Keratinocyte (primary cell): ENCODE measurements at places on chromosomes 13 and 19. TPM values are rescaled to one million over a fixed set of nuclear protein-coding genes. Genes with fewer than 3 reads are reported as not detected.

- DNase-seq = no peak
Measured at GRCh38 chr19:343941-344624, 513 bp downstream of the MIER2 start.

- no peak for DNase-seq
Measured at GRCh38 chr19:19525611-19526380, 2.9 kb upstream of the YJEFN3 start.

DNA sequence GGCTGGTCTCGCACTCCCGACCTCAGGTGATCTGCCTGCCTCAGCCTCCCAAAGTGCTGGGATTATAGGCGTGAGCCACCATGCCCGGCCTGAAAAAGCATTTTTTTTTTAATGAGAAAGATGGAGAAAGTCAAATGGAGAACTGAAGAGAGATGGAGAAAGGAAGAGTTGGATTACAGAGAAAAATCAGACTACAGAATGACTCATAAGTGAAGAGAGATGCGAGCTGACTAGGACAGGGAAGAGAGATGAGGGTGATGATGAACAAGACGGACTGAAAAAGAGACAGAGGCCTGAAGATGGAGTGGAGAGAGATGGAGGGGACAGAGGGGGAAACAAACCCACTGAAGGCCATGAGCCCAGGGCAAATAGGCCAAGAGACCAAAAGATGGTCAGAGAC, 1.5 kb downstream of the DHX34 start:
- no peak for DNase-seq

DNA sequence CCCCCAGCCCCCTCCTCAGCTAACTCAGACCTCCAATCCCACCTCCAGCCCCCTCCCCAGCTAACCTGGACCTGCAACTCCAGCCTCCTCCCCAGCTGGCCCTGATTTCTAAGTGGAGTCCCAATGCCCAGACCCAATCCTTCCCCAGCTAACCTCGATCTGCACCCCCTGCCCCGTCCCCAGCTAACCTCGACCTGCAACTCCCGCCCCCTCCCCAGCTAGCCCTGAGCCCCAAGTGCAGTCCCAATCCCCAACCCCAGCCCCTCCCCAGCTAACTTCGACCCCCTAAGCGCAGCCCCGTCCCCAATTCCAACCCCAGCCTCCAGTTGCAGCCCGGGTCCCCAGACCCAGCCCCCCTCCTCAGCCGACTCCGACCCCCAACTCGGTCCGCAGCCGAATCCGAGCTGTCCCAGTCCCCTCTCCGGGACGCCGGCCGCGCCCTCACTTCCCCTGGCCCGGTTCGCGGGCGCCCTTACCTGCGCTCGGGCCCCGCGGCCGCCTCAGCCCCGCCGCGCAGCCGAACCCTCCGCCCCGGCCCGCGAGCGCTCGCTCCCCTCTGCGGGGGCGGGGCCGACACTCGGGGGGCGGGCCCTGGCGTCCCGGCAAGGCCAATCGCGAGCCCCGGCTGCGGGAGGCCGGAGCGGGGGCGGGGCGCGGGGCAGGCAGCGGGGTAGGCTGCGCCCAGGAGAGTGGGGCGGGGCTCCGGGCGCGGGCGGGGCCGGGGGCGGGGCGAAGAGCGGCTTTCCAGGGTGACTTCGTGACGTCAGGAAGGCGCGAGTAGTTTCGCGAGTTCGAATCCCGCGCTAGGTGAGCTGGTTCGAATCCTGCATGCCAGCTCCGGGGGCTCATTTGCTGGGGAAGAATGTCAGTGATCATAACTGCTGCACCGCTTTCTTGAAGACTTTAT, at the start of gene GNG7:
GNG7 (minus strand) TSS at position 525 of the 907 bp plus-strand sequence. CDS start 182,006 bp downstream, outside the sequence.
- peak; percentile 17 for DNase-seq

- DNase-seq = no peak
Measured at GRCh38 chr19:40193587-40193849, 2.3 kb downstream of the MAP3K10 start.

GRCh38 chr19:53102206-53102755, 941 bp downstream of the ZNF160 start:
- no peak for DNase-seq

- DNase-seq = no peak
Measured at GRCh38 chr19:18279266-18279515, 2.2 kb downstream of the JUND start.

The REX1BD gene
- 29.5 to 36.9 TPM (median 31.9 TPM) in 3 replicates for polyA plus RNA-seq

GRCh38 chr13:112748947-112749735, 59.3 kb downstream of the ATP11A start:
- DNase-seq = no peak

GRCh38 chr13:110233181-110233950, 73.6 kb downstream of the COL4A1 start:
- no peak for DNase-seq

DNA sequence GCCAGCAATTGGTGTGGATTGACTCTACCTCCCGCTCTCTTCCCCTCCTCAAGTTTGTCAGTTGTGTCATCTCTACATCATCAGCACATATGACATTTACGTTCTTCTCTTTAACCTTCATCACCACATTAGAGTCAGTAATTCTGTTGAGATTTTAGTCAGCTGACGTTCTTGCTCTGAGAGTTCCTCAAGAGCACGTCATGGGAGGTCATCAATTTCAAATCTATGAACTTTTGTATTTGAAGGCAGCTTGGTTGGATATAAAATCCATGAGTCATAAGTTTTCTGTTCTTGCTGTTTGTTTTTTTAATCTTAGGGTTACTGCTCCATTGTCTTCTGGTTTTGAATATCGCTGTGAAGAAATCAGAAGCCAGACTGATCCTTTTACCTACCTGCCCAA, 21.8 kb upstream of the ARGLU1 start:
- DNase-seq = no peak
